ENCODE measurements at places on chromosomes 11 and 22. TPM values are rescaled to one million over a fixed set of nuclear protein-coding genes. Genes with fewer than 3 reads are reported as not detected.
A peak's percentile ranks its signal among the peaks of the same experiment; 100 is the strongest.

Gene LRRC56
- 0.60 TPM for total RNA-seq

Gene TRIM48
- total RNA-seq = not detected

Gene NLRP6
- total RNA-seq = not detected

Gene PTS
- 24.2 TPM for total RNA-seq

Gene KRTAP5-10
- not detected for total RNA-seq

Gene CPT1B
- total RNA-seq = 1.5 TPM

Gene XPNPEP3
- total RNA-seq = 4.2 TPM

Gene TSSK2
- not detected for total RNA-seq

Gene STIM1
- total RNA-seq = 32.7 TPM

Gene OSBP
- total RNA-seq = 31.2 TPM

Gene SGSM1
- 1.5 TPM for total RNA-seq

Gene TYR
- total RNA-seq = not detected

DNA sequence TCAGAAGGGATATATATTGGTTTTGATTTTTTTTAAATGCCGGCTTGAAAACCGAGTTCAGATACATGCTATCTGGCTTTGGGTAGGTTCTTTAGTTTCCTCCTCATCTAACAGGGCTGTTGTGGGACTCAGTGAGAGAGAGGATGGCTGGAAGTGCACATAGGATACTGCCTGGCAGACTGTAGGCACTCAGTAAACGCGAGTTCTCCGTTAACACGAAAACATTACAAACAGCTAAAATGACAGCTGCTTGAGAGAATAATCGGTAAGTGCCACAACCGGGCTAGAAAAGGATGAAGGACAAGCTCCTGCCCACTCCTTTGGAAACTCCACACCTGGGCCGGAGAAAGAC lies 369 bp downstream of the XRRA1 start:
- DNase-seq = peak; percentile 42

- DNase-seq = no peak
Measured at GRCh38 chr11:62068730-62069129, 55.1 kb upstream of the INCENP start.

DNA sequence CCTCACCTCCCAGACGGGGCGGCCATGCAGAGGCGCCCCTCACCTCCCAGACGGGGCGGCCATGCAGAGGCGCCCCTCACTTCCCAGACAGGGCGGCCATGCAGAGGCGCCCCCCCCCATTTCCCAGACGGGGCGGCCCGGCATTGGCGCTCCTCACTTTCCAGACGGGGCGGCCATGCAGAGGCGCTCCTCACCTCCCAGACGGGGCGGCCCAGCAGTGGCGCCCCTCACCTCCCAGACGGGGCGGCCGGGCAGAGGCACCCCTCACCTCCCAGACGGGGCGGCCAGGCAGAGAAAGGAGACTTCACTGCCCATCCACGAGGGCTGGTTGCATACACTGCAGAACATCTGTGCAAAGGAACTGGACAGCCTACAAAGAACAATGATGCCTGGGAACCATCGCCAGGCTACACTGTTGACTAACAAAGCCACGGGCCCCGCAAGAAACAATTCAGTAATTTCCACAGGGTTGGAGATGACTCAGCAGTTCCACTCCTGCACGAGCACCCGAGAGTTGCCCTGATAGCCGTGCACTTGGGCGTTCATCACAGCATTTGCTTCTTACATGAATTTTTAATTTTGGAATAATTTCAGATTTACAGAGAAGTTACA lies 58.7 kb downstream of the CTTN start:
- DNase-seq = peak; percentile 65

DNA sequence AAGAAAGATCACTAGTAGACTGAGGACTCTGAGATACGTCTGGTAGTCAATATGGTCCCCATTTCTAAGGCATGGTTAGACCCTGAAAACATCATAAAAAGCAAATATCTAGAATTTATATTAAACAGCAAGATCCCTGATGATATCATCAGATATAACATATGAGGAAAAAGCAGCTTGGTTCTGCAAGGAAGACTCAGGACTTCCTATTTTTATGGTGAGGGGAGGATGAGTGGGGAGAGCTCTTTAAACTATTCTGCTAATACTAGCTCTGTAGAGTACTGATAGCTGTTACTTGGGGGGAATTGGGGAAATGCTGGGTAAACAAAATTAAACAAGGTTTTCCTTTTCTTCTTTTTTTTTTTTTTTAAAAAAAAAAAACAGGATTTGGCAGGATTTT lies 235.8 kb downstream of the SWAP70 start:
- DNase-seq = no peak

GRCh38 chr22:31253949-31254348 lies 38.3 kb downstream of the PIK3IP1 start:
- DNase-seq = peak; percentile 93

DNA sequence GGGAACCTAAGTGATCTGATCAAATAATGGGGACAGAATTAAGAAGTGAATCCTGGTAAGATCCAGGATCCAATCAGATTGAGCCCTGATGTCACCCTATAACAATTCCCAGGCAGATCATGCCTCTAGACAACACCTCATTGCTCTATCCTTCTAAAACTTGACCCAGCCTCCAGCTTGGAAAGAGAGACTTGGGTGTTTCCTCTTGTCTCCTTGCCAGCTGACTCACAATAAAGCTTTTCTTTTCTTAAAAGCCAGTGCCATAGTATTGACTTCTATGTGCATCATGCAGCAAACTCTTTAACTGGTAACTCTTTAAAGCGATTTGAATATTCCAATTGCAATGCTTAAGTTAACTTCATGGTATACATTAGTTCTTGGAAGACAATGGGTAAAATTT lies 109.6 kb upstream of the CHORDC1 start:
- no peak for DNase-seq

DNA sequence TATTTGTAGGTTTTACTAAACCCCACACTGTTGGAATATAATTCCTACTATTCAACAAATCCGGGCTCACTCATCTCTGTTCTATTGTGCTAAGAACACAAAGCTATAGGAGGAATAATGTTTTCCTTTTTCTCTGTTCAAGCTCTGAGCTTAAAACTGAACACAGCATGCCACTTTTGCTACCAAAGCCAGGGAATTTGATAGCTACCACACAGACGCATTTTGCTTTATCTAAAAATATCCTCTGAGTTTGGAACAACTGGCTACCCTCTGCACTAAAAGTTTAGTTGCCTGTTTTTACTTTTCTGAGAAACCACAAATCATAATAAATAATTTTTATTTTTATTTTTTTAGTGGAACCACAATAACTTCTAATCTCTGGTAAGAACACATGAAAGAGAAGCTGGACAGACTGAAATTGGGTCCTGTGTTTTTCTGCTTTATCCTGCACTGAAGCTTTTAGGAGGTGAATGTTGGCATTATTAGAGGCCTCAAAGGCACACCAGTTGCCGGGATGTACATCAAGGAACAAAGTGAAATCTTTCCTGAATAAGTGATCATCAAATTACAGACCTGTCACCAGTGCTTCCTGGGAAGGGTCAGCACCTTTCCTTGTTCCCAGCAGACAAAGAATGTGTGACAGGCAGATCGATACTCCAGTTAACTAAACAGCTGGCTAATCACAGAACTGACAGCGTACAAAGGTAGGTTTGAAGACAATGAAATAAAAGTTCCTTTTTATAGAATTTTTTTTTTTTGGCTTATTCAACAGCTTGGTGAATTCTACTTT lies 523.2 kb upstream of the TENM4 start:
- no peak for DNase-seq

DNA sequence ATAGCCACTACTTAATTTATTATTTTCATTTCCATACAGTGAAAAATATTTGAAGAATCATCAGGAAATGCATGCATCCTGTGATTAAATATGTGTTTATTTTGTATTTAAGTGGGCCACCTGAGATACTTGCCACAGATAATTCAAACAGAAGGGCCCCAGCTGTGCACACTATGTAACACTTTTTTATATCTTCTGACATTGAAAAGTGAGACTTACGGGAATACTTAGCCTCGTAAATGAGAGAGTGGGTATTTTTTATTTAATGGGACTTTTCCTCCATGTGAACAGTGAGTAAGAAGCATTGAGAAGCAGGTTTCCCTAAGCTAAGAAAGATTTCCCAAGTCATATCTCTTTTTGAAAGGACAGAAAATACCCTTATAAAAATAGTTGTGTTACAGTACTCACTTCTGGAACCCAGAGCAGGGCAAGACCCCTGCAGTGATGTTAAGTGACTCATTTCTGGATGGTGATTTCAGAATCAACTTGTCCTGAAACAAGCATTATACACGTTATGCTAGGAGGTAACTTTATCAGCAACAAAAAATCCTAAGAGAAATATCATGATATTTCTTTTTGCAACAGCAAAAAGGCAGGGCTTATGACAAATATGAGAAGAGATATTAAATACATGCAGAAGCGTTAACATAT lies 478.1 kb upstream of the CHORDC1 start:
- DNase-seq = no peak

DNA sequence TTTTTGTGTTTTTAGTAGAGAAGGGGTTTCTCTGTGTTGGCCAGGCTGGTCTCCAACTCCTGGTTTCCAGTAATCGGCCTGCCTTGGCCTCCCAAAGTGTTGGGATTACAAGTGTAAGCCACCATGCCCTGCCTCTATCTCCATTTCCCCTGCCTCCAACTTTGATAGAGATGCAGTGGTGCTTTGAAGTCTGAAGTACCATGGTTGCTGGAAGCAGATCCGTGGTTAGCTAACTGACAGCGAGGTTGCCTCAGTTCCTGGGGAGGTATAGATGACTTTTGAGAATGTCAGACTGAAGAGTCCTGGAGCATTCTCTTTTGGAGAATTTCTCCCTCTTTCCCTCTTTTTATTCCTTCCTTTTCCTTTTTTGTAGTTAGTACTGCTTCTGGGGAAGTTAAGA lies 111.5 kb upstream of the RRM1 start:
- DNase-seq = no peak

DNA sequence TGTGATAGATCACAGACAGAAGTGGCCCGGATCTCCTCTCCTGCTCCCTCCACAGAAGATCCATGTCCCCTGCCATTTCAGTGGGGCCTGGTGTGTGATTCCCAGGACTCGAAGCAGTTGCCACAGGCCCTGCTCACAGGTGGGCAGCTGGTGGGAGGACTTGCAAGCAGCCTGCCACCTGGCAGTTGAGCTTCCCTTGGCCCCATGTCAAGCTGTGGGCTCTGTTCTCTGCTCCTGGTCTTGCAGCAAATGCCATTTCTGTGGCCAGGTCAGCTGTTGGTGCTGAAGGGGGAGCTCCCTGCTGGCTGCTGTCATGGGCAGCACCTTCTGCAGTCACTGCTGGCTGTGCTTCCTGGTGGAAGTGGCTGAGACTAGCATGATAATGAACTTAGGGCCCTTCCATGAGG lies 59.1 kb upstream of the SLC22A12 start:
- no peak for DNase-seq

GRCh38 chr22:48740731-48741405 lies 1086.8 kb downstream of the BRD1 start:
- no peak for DNase-seq

DNA sequence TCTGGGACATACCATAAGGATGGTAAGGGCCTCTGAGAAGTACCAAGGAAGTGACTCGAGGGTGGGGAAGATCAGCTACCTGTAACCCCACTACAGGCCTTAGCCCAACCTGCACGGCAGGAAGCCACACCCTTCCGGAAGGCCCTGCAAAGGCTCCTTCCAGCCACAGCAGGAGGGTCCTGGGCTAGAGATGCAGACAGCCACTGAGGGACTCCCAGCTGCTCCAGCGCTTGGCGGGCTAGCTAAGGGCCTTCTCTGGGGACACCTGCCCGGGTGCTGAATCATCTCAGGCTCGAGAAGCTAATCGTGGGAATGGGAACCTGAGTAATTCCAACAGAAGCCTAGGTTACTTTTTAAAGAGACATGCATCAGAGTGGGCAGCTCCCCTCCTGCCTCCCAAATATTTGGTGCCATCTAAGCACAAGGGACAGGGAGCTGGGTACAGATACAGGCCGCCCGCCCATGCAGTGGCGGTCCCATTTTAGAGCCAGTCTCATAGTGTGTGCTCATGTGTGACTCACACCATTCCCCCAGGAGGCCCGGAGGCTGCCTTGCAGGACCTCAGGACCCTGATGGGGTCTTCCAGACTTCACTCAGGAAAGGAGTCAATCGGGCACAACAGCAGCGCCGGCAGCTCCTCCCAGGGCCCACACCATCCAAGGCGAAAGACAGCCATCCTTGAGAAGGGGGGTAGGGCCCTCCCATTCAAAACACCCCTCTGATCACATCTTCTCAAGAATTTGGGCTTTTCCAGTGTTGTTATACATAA lies 8.0 kb downstream of the MYH9 start:
- DNase-seq = peak; percentile 55

GRCh38 chr11:66987158-66987620 lies 12.1 kb downstream of the C11orf86 start:
- DNase-seq = no peak

- peak; percentile 91 for DNase-seq
Measured at GRCh38 chr22:31292236-31292989, at the start of gene PIK3IP1. Gene PIK3IP1, minus strand, starts transcription at chr22:31292488. Its CDS starts 144 bp downstream, at chr22:31292344.

- DNase-seq = no peak
Measured at GRCh38 chr11:45560913-45561281, 104.5 kb downstream of the CHST1 start.

GRCh38 chr22:35960854-35961253 lies 67.8 kb downstream of the RBFOX2 start:
- DNase-seq = no peak

GRCh38 chr11:91023731-91024130 lies 800.9 kb upstream of the CHORDC1 start:
- no peak for DNase-seq

DNA sequence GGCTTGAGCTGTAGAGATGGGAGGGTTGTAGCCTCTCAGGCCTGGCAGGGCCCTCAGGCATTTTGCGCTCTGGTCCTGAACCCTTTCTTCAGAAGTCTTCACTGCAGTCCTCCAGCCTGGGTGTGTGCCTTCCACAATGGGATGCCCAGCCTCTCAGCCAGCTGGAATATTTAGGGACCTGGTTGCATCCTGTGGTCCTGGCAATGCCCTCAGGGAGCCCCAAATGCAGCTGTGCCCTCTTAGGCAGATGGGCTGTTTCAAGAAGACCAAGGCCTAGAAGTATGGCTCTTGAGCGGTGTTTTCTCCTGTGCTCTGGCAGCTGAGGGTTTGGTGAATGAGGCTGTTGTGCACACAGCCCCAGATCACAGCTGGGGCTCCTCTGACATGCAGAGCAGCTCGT lies 6.7 kb downstream of the TUB start:
- no peak for DNase-seq
